NCI-H510A (cell line): ENCODE measurements at places on chromosomes 7 and 10.

DNA sequence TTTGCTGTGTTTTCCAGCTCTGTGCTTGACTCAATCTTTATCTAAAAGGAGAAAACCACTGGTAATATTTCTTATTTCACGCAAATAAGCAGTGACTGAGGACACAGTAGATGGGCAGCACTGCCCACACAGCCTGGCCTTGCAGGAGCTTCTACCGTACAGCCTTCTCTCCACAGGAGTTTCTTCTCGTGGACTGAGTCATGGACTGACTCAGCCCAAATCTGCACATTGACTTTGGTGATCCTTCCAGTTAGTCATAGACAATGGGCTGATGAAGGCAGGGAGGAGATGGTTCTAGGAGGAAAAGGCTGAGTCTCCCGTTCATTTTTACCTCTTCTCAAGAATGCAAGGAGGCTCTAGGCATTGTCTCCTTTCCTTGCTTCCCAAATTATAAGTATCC, 200.7 kb downstream of the RAPGEF5 start:
- no peak for DNase-seq

- no peak for DNase-seq
These were observed 307.6 kb downstream of the FGFR2 start for GRCh38 chr10:121290674-121291073.

- no peak for DNase-seq
These were observed 316.5 kb upstream of the CACNA2D1 start for GRCh38 chr7:82760074-82760473.

DNA sequence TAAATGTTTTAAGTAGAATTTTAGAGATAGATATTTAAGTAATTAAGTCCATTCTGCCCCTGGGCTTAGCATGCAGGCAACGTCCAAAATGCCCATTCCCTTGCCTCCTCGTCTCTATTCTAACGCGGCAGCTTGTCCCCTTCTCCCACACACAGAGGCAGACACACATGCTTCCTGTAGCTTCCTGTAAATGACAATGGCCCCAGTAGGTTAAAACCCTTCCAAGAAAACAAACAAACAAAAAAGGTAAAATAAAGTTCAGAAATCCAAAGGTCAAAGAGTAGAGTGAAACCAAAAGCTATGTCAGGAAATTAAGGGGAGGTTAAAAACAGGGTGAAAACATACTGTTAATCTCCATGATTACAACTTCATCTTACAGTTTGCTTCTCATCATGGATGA, 857.6 kb downstream of the GATA3 start:
- no peak for DNase-seq

DNA sequence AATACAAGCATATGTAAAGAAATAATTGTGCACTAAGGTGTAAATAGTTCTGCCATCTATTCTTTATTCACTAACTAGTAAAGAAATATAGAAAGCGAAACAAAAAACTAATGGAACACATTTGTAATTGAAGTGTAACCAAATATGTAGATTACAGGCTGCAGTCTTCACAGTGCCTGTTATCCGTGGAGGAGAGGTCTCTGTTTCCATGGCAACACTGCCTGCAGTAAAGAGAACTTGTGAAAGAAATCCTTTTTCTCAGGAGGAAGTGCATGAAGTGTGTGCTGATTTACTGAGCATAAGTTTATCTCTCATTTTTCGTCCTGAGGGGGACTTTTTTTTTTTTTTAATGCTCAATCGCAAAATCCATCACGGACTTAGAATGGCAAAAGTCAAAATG, 102.5 kb downstream of the APBB1IP start:
- no peak for DNase-seq

DNA sequence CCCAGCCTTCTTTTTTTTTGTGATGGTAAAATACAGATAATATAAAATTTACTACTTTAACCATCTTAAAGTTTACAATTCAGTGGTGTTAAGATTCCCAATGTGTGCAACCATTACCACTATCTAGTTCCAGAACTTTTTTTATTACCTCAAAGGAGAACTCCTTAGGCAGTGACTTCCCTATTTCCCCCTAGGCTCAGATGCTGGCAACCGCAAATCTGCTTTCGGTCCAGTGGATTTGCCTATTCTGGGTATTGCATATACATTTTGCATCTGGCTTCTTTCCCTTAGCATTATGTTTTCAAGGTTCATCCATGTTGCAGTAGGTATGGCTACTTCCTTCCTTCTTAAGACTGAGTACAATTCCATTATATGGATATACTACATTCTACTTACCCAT, 56.5 kb downstream of the AFAP1L2 start:
- DNase-seq: no peak

DNA sequence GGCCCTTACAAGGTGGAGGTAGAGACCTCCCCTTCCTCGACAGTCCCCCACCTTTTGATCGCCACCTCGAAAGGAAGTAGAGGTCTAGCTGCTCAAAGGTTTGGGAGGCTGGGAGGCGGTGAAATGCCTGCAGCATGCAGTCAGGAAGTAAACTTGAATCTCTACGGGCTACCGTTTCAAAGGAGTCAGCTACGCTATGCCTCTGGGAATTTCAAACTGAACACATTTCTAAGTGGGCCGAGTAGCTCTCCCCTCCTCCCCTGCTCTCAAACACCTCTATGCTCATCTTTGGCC, 68.0 kb downstream of the CXCL12 start:
- no peak for DNase-seq

- DNase-seq: no peak
These were observed 14.7 kb downstream of the MASTL start for GRCh38 chr10:27169849-27170248.

DNA sequence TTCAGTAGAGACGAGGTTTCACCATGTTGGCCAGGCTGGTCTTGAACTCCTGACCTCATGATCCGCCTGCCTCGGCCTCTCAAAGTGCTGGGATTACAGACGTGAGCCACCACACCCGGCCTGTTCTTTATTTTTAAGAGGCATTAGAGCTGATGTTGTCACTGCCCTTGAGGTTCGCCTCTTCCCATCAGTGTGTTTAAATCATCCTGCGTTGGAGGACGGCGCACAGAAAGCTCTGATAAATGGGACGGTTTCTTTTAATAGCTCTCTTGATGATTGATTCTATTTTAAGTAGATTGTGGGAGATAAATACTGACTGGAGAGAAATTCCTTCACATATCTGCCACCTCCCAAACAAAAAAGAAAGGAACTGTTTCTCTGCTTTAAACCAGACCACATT, 29.0 kb downstream of the UPP1 start:
- DNase-seq: no peak

DNA sequence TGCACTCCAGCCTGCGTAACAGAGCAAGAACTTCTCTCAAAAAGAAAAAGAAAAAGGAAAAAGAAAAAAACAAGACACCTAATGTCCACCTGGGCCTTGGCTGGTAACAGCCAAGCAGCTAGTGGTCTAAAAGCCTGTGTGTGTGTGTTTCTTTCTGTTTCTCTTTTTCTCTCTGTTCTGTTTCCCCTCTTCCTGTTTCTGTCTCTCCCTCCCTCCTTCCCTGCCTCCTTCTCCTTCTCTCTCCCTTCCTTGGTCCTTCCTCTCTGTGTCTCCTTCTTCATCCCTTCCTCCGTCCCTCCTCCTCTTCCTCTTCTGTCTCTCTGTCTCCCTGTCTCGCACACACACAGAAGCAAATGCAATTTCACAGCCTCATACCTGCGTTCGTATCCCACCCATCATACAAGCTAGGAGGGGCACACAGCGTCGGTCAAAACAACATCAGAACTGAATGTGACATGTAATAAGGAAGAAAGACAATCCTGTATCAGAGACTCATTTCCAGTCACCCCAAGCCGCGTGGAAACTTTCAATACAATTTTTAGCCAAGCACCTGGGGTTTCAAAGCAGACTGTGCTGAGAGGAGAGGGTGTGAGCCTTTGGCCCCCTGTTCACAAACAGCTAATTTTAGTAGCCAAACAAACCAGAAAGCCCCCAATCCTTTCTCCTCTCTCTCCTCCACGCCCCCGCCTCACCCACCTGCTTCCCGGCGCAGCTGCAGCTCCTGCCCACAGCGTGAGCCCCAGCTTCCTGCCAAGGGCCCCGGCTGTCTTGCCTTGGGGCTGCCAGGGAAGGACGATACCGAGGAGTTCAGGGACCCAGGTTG, 50.2 kb upstream of the GNA12 start:
- no peak for DNase-seq

DNA sequence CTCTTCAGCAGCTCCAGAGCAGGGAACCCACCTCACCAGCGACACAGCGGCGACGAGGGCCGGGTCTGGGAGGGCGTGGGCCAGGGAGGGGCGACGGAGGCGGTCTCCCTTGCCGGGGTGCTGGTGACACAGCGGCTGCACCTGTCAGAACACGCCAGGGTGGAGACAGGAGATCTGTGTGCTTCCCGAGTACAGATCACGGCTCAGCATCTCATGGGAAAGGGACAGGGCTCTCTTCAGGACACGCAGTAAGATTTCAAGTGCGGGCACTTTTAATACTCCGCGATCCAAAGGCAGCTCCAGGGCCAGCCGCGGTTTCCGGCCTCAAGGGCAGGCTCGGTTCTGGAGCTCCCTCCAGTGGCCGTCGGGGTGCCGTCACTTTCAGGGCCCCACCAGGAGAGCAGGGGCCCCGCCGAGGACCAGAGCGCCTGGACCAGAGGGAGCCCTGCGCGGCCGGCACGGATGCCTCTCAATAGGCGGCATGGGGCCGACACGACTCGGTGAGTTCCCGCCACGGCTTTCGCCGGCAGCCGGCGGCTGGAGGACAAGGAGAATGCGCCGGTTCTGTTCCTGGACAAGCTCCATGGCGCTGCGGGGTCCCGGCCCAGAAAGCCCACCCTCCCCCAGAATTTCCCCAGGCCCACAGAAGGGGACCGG, 21.4 kb downstream of the GPR146 start:
- peak; percentile 17 for DNase-seq

DNA sequence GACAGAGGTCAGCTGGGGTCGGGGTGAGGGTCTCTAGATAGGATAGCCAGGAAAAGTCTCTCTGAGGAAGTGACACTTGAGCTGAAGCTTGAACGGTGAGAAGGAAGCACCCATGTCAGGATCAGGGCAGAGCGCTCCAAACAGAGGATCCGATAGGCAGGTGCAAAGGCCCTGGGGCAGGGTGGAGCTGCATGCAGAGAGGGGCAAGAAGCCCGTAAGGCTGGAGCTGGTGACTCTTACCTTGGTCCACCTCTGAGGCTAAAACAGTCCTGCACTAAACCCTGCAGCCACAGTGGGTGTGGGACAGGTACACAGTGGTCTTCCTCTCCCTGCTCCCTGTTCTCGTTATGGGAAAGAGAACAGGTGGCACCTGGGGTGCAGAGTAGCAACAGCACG, 5.8 kb upstream of the C10orf71 start:
- no peak for DNase-seq

GRCh38 chr7:92412745-92413144, 34.5 kb upstream of the GATAD1 start:
- DNase-seq: no peak

- no peak for DNase-seq
These were observed 24.6 kb downstream of the NACAD start for GRCh38 chr7:45064047-45064725.

- DNase-seq: no peak
These were observed 122.2 kb upstream of the MGMT start for GRCh38 chr10:129344731-129345355.

DNA sequence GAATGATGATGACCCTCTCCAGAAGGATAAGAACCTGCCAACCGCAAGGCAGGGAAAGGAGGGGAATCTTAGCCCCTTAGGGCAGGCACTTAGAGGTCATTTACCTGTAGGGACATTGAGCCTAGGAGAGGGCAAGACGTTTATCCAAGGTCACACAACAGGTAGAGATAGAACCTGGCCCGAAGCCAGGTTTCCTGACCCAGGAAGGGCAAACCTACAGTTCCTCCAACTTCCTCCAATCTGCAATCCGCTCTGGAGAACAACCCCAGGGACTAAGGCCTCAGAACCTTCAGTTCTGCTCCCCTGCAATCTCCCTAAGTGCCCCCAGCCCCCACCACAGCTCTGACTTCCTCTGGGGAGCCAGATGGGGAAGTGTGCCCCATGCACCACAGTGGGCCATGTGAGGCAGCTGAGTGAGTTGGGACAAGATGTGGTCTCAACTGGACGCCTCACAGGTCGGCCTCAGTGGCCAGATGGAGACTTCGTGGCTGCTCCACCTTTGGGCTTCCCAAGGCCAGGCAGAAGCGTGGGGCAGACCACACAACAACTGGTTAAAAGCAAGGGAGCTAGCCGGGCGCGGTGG, 1.4 kb upstream of the PSAP start:
- DNase-seq: no peak

GRCh38 chr7:130371046-130371445, 9.2 kb upstream of the CPA1 start:
- no peak for DNase-seq

- DNase-seq: no peak
These were observed 322.8 kb downstream of the POM121L12 start for GRCh38 chr7:53358269-53358668.

GRCh38 chr10:104340111-104340526, 1.9 kb upstream of the ITPRIP start:
- no peak for DNase-seq

DNA sequence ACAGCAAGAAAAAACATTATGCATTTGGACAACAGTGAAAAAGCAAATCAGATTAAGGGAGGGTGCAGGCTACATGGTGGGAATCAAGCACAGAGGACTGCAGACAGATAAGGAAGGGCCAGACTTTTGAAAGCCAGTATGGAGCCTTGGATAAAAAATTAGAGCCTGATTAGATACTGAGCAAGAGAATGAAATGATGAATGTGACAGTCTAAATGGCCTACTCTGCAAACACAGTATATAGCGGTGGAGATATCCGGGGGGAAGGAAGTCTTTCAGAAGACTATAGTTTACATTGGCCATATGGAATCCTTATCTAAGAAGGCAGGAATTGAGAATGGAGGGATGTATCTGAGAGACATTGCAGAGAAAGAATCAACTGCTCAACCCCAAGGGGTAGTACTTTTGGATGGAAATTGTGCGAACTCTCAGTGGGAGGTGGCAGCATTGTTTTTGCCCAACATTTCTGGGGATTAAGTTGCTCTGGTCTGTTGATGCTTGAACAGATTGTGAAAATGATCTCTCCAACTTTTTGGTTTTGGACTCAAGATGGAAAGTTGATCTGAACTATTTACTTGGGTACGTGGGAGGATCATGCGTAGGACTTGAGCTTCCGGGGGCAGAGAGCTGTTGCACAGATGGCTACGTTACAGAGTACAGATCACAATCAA, 39.4 kb upstream of the CHCHD3 start:
- no peak for DNase-seq

GRCh38 chr10:95363303-95363912, 72.6 kb upstream of the PDLIM1 start:
- no peak for DNase-seq

GRCh38 chr10:93267521-93267920, 193.8 kb downstream of the CYP26A1 start:
- DNase-seq: no peak

DNA sequence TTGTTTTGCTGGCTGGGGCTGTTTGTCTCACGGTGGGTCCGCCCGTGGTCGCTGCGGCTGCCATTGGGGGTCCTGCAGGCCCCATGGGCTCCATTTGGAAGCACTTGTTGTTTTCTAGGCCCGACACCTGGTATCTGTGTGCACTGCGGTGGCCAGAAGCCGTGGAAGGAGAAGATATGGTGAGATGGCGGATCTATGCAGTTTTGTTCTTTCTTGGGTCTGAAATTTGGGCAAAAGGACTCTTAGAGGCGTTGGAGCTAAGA, 109.5 kb upstream of the SHH start:
- no peak for DNase-seq
